Mesenteric fat pad (tissue), 1 donor: ENCODE measurements at places on chromosomes 13 and 19. TPM values are rescaled to one million over a fixed set of nuclear protein-coding genes. Genes with fewer than 3 reads are reported as not detected.

ZNF491 gene
- total RNA-seq, result 1.5 TPM

- no peak for DNase-seq
Measured at GRCh38 chr13:46684287-46685001, 112.5 kb downstream of the ESD start.

GRCh38 chr13:101576455-101576854, 124.0 kb downstream of the ITGBL1 start:
- no peak for DNase-seq

GRCh38 chr13:71460211-71460610, 406.8 kb downstream of the DACH1 start:
- DNase-seq, result no peak

DNA sequence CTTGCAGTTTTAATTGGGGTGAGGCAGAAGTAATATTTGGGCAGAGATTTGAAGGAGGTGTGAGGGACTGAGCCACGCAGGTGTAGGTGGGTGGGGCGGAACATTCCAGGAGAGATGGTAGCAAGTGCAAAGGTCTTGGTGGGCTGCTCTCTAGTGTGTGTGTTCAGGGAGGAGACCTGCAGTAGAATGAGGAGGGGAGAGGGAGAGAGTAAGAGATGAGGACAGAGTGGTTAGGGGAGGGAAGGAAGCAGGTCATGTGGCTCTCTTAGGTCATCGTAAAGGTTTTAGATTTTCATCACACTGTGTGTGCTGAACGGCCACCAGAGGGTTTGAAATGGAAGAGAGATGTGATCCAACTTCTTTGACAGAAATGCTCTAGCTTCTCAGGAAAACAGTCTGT, 33.5 kb downstream of the WASF3 start:
- no peak for DNase-seq
